ENCODE measurements at places on chromosomes 6 and 20.

GRCh38 chr6:165184192-165184979 is 125.0 kb downstream of the C6orf118 start:
- peak; percentile 74 for DNase-seq

- peak; percentile 70 for DNase-seq
Measured at GRCh38 chr20:58309591-58310290, at the start of gene RAB22A. TSS of gene RAB22A (plus strand) at chr20:58309715. CDS start at chr20:58309977, 262 bp downstream.

GRCh38 chr20:17844549-17845298 is 123.9 kb downstream of the SNX5 start:
- DNase-seq, result no peak

- DNase-seq, result peak; percentile 97
Measured at GRCh38 chr6:135358251-135358821, 139.2 kb downstream of the AHI1 start.

- DNase-seq, result no peak
Measured at GRCh38 chr6:28211840-28212509, 13.1 kb upstream of the ZSCAN9 start.

GRCh38 chr20:50475681-50476292 is 34.4 kb upstream of the PTPN1 start:
- peak; percentile 68 for DNase-seq

DNA sequence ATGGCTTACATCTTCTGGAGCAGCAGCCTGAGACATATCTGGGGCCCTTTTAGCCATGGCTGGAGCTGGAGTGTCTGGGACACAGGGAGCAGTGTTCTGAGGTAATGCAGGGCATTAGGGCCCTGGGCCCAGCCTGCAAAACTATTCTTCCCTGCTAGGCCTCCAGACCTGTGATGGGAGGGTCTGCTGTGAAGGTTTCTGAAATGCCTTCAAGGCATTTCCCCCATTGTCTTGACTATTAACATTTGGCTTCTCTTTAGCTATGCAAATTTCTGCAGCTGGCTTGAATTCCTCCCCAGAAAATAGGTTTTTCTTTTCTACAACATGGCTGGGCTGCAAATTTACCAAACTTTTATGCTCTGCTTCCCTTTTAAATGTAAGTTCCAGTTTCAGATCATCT is 61.5 kb downstream of the EDN1 start:
- no peak for DNase-seq

DNA sequence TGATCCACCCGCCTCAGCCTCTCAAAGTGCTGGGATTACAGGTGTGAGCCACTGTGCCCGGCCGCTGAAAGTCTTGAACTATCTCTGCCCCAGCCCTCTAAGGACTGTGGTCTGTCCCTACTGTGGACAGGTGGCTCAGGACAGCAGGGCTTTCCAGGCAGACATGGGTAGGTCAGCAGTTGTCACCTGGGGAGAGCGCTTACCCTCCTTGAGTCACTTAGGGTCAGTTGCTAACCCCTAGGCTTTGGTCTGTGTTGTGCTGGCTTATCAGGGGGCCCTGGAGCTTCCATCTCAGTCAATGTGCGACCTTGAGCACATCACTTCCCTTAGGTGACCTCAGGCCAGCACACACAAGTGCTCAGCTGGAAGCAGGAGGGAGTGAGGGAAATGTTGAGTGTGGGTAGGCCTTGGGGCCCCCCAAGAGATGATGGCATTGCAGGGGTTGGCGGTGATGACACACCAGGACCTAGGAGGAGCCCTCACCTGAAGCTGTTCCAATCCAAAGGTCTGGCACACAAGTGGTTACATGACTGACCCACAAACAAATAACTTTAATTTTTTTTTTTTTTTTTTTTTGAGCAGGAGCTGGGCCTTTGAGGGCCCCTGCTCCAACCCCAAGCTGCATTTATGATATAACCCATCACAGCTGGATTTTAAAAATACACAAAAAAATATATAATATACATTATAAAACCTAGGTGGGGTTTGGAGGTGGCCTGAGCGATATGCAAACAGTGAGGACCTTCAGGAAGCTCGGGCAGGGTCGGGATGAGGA is 5.1 kb downstream of the RPL10A start:
- DNase-seq, result no peak

- DNase-seq, result peak; percentile 97
Measured at GRCh38 chr6:23003671-23004467, 434.5 kb downstream of the HDGFL1 start.

GRCh38 chr20:46512943-46513844 is at the start of gene ZNF334:
TSS of gene ZNF334 (minus strand) at chr20:46513559. CDS start at chr20:46512102, 1,457 bp downstream.
- peak; percentile 34 for DNase-seq

DNA sequence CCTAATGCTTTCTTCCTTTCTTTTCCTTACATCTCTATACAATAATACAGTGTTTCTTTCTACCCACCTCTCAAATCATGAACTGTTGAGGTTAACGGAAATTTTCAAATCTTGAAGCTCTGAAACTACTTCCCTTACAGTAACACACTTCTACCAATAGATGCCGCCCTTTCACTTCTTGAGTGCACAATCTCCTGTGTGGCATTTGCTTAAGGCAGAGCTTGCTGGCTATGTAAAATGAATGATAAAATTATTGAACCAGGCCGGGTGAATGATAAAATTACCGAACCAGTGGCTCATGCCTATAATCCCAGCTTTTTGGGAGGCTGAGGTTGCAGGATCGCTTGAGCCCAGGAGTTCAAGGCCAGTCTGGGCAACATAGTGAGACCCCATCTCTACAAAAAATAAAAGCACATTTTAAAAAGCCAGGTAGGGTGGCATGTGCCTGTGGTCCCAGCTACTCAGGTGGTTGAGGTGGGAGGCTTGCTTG is 56.8 kb downstream of the KCNS1 start:
- peak; percentile 86 for DNase-seq

- no peak for DNase-seq
Measured at GRCh38 chr20:17513939-17514338, 17.2 kb downstream of the BFSP1 start.

DNA sequence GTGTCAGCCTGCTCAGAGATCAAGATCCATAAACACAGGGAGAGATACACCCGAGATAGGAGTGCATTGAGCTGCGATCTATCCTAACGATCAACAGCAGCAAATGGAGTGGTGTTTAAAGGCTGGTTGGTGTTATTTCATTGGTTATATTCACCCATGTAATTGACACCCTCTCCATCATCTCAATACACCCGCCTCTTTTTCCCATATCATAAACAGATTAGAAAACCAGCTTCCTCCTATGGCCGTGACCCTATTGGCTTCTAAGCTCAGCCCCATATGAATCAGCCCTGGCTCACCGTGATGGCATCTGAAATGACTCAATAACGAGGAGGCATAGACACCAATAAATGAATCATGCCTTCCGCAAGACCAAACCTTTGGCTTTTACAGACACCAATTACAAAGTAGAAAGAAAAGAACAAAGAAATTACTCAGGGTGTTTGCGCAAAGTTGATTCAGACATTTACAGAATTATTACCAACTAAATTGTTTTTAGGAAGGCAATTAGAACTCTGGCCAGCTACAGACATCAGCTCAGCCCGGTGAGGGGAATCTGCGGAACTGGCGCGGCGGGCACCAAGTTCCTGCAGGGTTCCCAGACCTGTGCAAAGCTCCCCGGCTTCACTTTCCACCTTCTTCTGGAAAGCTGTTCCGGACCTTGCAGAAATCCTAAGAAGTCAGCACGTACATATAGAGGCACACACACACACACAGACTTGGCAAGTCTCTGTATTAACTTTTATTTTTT is 11.5 kb downstream of the PMEPA1 start:
- DNase-seq, result peak; percentile 97

- no peak for DNase-seq
Measured at GRCh38 chr6:134187154-134187553, 130.8 kb downstream of the SGK1 start.

DNA sequence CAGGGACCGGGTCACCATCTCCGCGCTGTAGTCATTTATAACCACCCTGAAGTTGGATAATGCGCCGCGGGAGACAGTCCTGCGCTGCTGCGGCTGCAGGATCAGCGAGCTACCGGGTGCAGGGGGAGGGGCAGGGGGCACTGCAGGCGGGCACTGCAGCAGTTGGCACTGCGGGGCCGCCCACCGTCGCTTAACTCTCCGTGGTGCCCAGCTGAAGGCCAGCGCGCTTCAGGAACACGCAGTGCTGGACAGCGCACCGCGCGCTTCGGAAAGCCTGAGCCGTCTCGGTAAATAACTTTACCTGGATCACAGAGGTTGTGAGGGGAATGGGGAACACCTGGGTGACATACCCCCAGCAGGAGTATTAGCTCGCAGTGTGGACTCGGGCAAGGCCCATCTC is 12.4 kb upstream of the LRFN2 start:
- no peak for DNase-seq

DNA sequence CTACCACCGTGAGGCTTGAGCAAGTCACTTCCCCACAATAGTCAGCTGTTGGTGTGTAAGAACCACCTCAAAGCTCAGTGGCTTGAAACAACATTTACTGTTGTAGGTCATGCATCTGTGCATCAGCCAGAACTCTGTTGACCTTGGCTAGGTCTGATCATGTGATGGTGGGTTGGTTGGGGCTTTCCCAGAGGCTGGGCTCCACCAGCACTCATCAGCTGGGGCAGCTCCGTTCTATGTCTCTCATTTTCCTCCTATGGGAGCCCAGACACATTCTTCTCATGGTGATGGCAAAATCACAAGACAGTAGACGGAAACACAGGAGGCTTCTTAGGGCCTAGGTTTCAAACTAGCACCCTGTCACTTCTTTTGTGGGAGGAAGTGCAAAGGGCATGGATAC is 42.8 kb upstream of the PSMF1 start:
- DNase-seq, result no peak

GRCh38 chr6:109816452-109817374 is 125.6 kb downstream of the FIG4 start:
- no peak for DNase-seq

Data from fibroblast of mammary gland (primary cell).